ENCODE measurements at places on chromosomes 13 and 19.
A peak's percentile ranks its signal among the peaks of the same experiment; 100 is the strongest.

- no peak for DNase-seq
Measured at GRCh38 chr19:56660381-56661107, 11.0 kb downstream of the ZNF835 start.

DNA sequence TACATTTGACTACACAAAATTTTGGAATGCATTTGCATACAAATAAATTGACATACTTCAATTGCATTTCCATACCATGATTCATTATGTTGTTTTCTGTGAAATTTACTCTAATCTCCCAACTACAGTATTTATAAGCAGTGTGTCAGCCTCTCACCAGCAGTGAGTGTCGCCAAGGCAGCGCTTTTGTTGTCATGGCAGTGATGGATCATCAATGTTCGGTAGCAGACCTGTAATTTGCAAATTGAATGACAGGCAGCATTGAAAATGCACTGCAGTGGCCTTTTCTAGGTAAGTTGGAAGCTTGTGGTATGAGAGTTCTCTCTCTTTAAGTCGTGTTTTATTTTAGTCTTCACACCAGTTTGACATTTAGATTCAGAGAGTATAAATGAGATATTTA lies 534.1 kb downstream of the PCDH17 start:
- no peak for DNase-seq

- DNase-seq = no peak
Measured at GRCh38 chr13:59415498-59415897, 748.2 kb downstream of the DIAPH3 start.

- no peak for DNase-seq
Measured at GRCh38 chr13:99908140-99908803, 63.3 kb downstream of the ZIC5 start.

DNA sequence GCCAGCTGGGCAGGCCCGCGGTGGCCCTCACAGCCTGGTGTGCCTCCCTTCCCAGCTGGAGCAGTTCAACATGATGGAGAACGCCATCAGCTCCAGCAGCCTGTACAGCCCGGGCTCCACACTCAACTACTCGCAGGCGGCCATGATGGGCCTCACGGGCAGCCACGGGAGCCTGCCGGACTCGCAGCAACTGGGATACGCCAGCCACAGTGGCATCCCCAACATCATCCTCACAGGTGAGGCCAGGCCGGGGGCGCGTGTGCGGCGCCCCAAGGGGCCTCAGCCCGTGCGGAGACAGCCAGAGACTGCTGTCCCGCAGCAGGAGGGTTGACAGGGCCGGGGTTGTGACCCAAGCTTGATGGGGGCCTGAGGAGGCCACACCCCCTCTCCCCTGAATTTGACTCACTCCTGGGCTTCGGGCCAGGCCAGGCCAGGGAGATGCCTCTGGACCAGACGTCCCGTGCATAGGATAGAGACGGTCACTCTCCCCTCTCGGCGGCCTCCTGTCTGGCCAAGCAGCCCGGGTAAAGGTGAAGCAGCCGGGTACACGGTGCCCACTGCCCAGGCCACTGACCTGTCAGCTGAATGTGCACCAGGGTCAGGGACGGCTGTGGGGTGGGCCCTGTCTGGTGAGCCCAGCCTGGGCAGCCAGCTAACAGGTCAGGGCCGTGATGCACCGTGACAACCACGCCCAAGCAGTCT lies 15.4 kb downstream of the COMP start:
- DNase-seq = no peak

GRCh38 chr13:26075498-26075897 lies 23.7 kb upstream of the SHISA2 start:
- no peak for DNase-seq

GRCh38 chr19:46365561-46365960 lies 18.7 kb downstream of the PPP5C start:
- no peak for DNase-seq

- no peak for DNase-seq
Measured at GRCh38 chr13:85640727-85641126, 158.5 kb downstream of the SLITRK6 start.

DNA sequence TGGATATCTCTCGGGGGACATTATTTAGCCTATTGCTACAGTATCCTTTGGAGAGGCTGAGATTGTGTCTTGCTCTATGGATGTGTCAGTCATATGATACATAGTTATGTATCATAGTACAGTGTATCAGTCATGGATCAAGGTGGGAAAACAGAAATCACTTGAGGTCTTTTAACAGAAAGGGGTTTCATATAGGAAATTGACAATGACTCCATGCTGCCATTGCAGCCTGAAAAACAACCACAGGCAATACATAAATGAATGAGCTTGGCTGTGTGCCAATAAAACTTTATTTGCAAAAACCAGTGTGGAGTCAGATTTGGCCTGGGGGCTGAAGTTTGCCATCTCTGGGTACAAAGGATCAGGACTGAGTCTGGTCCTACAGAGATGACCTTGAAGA lies 35.4 kb downstream of the COLGALT1 start:
- no peak for DNase-seq

- no peak for DNase-seq
Measured at GRCh38 chr13:23771956-23772355, 117.2 kb downstream of the MIPEP start.

- no peak for DNase-seq
Measured at GRCh38 chr13:47317356-47317755, 420.5 kb upstream of the HTR2A start.

GRCh38 chr13:109867766-109868165 lies 81.4 kb upstream of the IRS2 start:
- DNase-seq = no peak

- no peak for DNase-seq
Measured at GRCh38 chr19:49364083-49364737, 533 bp downstream of the DKKL1 start.

- DNase-seq = no peak
Measured at GRCh38 chr19:41249707-41250423, 14.3 kb upstream of the HNRNPUL1 start.

DNA sequence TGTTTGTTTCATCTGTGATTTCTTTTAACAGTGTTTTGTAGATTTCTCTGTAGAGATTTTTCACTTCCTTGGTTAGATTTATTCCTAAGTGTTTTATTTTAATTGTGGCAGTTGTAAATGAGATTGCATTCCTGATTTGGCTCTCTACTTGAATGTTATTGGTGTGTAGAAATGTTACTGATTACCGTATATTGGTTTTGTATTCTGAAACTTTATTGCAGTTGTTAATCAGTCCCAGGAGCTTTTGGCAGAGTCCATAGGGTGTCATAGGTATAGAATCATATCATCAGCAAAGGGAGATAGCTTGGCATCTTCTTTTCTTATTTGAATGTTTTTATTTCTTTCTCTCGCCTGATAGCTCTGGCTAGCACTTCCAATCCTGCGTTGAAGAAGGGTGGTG lies 1386.7 kb downstream of the SLITRK5 start:
- no peak for DNase-seq

- no peak for DNase-seq
Measured at GRCh38 chr13:89380101-89380500, 1708.9 kb downstream of the SLITRK5 start.

DNA sequence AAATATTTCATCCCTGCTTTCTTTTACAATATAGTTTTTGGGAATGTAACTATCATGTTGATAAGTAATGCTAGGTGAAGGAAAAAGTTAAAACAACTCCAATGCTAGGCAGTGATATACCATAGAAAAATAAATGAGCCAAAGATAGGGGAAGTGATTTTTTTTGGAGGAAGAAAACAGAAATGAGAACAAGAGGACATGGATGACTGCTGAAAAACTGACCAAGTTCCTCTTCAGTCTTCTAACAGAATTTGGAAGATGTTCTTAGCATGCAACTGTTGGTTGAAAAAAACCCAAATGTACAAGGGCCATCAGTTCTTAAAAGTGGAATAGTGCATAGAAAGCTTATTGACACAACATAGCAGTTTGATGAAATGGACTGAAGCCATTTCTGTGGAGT lies 262.5 kb upstream of the STARD13 start:
- peak; percentile 56 for DNase-seq

DNA sequence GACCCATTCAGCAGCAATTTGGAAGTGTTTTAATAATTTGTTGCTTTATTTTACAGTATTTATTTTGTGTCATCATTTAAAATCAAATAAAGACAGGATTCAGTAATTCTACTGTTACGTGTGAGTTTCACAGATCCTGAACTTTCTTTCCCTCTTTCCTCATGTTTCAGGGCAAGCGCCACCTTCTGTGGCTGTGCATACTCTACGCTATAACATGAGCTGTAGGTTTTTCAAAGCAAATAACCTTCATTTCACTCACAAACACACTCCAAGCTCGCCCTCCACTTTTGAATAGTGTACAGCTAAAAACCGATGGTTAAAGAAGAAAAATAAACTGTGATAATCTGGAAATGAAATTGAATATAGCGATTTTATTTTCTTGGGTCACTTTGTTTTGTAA lies 753.3 kb downstream of the OLFM4 start:
- no peak for DNase-seq

DNA sequence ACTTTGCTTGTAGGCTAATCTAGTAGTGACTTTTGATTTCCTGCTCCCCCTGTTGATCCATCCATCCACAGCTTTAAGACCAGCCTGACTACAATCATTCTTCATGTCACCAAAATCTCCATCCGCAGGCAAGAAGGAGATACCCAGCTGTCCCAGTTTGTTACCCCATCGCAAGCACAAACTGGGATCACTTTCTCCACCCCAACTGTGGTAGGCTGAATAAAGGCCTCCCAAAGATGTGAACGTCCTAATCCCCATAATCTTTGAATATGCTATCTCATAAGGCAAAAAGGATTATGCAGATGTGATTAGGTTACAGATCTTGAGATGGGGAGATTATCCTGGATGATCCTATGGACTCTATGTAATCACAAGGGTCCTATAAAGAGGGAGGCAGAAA lies 202.0 kb downstream of the ENOX1 start:
- no peak for DNase-seq

DNA sequence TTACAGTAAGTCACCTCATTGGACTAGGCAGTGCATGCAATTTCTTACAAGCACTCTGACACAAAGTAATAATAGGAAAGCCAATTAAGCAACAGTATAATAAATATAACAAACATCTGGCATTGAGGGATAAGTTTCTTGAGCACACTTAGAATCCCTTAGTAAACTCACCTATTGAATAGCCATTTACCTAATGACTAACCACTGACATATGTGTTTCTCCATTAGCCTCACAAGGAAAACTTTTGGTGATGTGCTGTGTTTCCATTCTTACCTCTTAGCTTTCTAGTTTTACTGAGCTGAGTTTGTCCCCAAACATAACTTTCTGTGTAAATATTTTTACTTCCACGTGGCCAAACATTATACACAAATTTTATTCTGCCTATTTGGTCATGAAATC lies 47.4 kb upstream of the PCDH9 start:
- no peak for DNase-seq

DNA sequence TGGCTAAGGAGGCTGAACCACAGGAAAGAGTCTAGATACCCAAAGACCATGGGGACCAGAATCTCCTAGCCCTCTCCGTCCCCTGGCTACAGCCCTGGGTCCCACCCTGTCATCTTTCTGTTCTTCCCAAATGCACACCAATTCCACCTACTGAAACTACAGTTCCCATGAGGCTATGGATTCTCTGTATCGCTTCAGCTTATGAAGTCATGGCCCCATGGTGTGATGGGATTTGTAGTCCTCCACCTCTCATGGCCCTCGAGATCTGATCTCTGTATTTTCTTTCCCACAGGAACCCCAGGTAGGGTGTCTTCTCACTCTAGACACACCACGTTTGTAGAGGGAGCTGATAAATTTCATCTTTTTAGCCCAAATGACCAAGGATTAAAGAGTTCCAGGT lies 11.8 kb downstream of the PTPRH start:
- no peak for DNase-seq

DNA sequence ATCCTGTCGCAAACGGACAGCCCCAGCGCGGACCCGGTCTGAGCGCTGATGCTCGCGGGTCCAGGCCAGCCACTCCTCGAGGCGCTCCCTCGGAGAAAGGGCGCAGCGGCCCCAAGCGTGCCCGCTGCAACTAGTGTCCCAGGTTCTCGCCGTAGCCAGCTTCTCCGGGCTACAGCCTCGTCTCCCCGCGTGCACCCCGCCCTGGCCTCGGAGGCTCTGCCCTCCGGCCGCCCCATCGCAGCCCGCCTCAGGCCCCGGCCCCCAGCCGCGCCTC lies 487 bp downstream of the FLT1 start:
- DNase-seq = peak; percentile 40

DNA sequence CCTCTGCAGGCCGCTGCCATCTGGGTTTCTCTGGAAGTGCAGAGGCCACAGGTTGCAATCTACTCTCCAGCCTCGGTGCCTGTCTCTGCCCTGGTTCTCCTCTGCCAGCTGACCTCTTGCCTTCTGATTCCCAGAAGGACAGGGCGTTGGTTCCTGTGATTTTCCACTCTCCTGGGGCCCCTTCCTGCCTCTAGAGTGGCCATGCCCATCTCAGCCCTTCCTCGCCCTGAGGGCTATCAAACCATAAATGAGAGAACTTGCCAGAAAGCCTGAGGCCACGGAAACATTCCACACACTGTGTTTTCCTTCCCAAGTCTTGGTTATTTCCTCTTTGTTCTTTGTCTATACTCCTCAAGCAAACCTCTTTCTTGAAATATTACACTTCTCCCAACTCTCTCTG lies 146.2 kb downstream of the SHISA2 start:
- no peak for DNase-seq

DNA sequence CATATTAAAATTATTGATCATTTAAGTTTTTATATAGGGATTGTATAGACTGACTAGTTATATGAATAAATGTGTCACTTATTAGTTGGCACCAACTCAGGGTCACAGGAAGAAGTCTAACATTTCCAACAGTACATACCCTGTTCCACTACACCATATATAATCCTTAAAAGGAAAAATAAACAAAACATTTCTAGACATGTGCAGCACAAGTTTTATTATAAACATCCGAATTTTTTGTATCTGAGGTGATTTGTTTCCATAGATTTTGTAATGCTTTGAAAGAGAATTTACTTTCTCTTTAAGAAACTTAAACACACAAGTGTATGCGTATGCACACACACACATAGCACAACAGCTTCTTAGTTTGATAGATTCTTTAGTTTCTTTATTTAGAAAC lies 418.6 kb upstream of the GPC6 start:
- no peak for DNase-seq

- DNase-seq = no peak
Measured at GRCh38 chr19:3950871-3951861, 18.3 kb downstream of the NMRK2 start.

DNA sequence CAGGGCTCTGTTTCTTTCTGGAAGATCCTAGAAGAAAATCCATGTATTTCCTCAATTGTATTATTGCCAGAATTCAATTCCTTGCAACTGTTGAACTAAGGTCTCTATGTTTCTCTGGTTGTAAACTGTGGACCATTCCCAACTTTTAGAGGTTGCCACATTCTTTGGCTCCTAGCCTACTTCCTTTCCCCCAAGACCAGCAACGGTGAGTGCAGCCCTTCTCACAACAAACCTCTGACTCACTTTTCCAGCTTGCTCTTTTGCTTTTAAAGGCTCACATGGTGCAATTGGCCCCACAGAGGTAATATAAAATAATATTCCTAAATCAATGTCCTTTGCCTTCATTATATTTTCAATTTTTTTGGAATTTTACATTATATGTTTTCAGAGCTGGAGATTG lies 371.3 kb downstream of the SLITRK5 start:
- DNase-seq = no peak

- no peak for DNase-seq
Measured at GRCh38 chr13:78596736-78597601, 6.4 kb downstream of the POU4F1 start.

All from inflammatory macrophage treated with lipopolysaccharide for 4 hours (primary cell).